Head of caudate nucleus (tissue), 42 donors: ENCODE measurements at places on chromosomes 7 and 10.

- DNase-seq = no peak
Measured at GRCh38 chr7:78118470-78118869, 319.9 kb downstream of the PHTF2 start.

DNA sequence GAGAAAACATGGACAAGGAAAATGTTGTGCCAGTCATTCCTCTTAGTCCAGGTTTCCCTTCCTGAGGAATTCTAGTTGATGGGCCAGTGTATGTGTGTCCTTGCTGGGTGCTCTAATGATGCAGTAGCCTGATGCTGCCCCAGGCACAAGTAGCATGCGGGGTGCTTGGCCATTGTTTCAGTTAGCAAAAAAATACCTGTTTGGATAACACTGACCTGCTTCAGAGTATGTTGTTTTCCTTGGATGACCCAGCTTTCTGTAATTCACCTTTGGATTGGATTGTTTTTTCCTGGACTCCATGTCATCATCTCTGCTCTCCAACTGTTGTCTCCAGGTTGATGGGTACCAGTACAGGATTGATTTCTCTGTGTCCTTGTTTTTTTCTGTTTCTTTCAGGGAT, 169.2 kb downstream of the SND1 start:
- no peak for DNase-seq

- no peak for DNase-seq
Measured at GRCh38 chr10:61882621-61883370, 18.7 kb upstream of the ARID5B start.

DNA sequence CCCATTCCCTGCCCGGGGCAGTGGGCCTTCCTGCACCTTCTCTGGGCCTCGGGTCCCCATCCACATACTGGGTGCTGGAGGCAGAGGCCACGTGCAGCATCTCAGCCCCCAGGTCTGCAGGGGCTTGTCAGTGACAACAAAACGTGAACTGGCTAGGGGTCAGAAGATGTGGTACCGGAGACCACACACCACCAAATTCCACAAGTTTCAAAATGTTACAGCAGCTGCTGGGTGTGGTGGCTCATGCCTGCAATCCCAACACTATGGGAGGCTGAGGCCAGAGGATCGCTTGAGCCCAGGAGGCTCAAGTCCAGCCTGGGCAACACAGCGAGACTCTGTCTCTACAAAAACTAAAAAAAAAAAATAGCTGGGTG, 62.1 kb upstream of the DNAAF5 start:
- no peak for DNase-seq

DNA sequence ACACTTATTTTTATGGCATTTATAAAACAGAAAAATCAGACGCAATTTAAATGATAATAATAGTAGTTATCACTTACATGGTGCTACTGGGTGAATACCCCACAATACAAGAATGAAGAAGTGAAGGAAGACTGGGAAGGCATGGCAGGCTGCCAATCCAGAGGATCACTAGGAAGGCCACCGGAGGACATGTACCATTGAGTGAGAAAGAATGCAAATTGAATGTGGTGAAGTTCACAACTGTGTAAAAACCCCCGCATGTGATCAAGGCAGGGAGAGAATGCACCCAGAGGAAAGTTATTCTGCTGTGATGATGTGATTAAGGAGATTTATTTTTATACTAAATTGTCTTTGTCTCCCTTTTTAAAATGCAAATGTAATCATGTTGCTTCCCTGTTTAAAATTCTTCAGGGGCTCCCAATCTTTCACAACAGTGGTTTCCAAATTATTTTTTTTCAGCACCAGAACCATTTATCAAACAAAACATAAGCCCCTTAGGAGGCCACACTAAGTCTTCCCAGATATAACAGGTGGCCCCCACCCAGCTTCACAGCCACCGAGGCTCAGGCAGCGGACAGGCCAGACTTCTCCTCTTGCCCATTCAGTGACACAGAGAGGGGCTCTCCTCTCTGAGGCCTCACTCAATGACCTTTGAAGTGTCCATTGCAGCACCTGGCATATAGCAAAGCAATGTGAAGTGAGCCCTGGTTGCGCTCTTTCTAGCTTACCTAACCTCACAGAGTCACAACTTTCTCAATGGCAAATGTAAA, 59.6 kb downstream of the FRMPD2 start:
- DNase-seq = no peak

DNA sequence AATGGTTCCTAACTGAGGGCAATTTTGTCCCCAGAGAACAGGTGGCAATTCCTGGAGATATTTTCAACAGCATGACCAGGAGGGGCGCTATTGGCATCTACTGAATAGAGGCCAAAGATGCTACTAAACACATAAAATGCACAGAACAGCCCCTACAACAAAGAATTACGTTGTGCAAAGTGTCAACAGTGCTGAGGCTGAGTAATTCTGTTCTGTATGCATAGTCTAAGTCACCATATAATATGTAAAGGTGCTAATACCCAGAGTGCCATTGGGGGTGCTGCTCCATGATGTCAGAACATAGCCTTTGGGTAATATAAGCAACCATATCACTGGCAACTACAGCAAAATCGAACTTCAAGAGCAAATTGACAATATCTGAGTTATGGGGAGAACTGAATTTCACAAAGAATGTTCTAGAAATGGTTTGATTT, 213.3 kb upstream of the PHYHIPL start:
- peak; percentile 53 for DNase-seq

GRCh38 chr10:124572751-124573150, 111.1 kb downstream of the LHPP start:
- DNase-seq = no peak

DNA sequence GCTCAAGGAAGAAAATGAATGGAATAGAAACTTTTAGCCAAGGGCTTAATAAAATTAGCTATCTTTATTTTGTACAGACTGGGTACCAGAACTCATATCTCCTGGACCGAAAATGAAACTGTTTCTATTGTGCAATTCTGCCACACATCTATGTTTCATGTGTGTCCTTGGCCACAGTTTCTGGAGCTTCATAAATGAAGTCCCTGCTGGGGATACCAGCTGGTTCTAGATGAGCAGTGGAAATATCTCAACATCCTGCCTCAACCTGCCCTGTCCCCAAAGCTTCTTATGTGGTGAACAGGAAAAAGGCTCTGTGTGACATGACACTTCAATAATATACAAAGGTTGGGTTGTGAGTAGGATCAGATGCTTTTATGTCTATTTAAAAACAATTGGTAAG, 310.1 kb upstream of the SORCS1 start:
- DNase-seq = no peak

DNA sequence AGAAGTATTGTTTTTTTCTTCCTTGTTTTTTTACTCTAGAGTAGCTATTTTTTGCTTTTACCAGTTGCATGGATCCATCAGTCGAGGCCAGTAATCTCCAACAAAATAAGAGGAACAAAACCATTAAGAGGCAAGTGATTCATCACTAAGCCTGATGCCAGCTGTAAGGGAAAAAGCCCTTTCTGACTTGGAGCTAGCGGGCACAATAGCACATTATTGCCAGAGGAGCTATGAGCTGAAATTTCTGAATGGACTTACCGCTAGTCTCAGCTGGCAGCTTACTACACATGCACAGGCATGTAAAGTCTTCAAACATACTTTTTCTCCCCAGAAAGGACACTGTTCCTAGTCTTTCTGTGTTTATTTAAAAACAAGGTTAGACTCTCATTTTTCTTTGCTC, 41.6 kb upstream of the PTPRZ1 start:
- no peak for DNase-seq

DNA sequence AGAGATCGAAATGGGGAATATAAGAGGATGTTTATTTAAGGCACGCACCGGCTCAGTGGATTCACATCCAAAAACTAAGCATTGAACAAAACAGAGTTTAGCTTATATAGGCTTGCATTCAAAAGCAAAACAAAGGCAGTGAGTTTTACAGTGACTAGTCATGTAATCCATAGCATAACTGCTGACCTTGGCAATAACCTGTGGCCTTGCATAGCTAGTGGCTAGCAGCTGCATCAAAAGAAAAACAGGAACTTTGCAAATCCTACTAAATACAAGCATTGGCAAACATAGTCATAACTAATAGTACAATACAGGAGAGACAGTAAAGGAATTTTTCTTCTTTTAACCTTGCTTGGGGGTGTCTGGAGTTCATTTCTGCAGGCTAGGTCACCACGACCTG, 9.7 kb upstream of the ZNF485 start:
- DNase-seq = no peak

DNA sequence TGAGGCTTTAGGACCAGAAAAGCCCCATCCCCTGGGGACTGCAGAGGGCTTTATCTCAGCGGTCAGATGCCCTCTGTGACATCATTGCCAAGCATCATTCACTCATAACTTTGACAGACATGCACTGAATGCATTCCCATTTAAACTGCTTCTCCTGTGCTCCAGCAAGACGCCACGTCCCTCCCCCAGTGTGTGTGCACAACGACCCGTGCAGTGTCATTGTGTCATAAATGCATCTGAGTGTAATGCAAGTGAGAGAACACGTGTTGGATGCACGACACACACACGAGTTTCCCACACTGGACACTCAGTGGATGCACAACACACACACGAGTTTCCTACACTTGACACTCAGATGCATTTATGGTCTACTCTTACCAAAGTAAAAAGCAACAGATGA, 337.9 kb downstream of the PTPRN2 start:
- no peak for DNase-seq

GRCh38 chr10:6009961-6010360, 32.6 kb upstream of the IL15RA start:
- no peak for DNase-seq

DNA sequence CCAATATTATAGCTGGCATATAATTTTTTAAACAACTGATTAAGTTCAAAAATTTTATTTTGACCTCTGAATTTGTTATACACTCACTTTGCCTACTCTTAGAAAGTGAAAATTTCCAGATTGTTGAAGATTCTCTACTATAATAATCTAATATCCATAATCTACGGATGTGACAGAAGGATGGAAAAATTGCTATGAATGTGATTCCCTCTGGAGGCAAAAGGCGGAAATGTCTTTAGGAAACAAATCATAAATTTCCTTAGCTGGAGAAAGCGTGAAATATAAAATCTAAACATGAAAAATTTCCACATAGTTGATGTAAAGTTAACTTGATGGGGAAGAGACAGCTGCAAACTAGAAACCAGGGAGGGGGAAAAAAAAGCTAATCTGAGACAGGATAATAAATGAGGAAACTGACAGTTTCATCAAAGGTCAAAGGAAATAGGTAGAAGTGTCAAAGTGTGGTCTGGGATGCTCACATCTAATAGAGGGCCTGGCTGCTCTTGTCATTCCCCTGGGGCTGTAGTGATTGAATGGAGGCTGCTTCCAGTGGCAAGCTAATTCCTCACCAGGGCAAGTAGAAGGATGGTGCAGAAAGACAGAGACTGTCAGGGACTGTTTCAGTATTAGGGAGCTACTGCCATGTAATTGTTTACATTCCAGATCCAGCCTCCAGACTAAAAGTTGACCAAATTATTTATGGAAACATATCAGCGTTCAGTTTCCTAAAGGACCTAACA, 264.5 kb downstream of the SDHAF3 start:
- no peak for DNase-seq

- DNase-seq = no peak
Measured at GRCh38 chr10:51629934-51630639, 69.3 kb downstream of the CSTF2T start.

DNA sequence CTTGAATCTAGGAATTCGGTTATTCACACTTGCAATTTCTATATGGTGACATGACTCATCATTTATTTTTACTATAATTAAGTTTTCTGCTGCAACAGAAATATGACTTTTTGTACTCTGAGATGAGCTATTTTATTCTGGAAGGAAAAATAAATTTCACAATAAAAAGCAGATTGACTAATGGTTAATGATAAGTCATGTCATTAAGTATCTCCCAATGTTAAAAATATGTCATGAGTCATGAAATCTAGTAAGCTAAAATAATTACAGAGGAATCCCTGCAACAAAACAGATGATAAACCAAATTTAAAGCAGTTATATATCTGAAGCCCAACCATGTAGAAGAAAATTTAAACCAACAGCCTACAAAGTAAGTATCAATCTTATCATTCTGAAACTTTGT, 149.2 kb downstream of the CACNA2D1 start:
- no peak for DNase-seq

- peak; percentile 34 for DNase-seq
Measured at GRCh38 chr7:128869138-128869943, 6.7 kb downstream of the ATP6V1F start.

DNA sequence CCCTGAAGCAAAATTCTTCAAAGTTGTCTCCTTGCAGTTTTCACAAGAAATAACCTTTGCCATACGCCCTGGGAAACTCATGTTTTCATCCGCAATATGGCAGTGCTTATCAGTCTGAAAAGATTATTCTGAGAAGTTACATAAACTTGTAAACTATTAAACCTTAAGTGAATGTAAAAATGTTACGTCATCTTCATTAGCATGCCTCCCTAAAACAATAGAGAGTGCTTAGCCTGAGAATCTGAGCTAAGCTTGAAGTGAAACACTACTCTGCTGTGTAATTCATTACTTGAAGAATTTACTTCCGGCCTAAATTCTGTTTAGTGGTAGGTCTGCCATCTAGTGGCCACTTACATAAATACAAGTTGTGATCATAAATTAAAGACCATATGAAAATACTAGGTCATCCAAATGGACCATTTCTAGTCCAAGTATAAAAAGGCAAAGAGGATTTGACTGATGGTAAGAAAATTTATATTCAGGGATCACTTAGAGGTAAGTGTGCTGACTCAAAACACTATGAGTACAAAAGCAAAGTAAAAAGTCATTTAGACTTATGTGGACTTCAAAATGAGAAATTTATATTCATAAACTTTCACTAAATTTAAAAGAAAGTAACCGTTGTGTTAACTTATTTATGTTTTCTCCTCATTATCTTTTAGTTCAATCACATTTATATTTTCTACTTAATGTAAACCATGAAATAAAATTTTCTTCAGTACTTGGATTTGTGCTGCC, 745.1 kb upstream of the LRRTM3 start:
- DNase-seq = peak; percentile 9

DNA sequence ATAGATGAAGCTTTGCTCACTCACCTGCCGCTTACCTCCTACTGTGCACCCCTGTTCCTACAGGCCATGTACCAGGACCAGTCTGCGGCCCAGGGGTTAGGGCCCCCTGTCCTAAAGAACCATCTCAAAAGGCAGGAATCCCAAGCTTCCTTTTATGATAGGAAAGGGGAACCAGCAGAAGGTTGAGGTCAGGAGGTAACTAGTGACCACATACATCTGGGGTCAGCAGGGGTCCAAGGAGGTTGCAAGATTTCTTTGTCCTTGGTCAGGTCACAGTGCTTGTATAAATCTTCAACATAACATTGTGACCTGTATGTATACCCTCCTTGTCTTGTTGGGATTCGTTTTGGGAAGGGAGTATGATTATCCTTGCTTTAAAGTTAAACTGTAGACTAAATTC, 73.8 kb downstream of the OAT start:
- DNase-seq = no peak

- no peak for DNase-seq
Measured at GRCh38 chr7:112012242-112012641, 194.0 kb downstream of the DOCK4 start.
